ENCODE measurements at places on chromosomes 16 and 17. TPM values are rescaled to one million over a fixed set of nuclear protein-coding genes. Genes with fewer than 3 reads are reported as not detected.

The CA7 gene
- total RNA-seq, result 0.59 TPM

The PYDC1 gene
- total RNA-seq, result not detected

The KIF2B gene
- total RNA-seq, result not detected

The RND2 gene
- total RNA-seq, result 0.05 TPM

The EVI2A gene
- 20.7 TPM for total RNA-seq

The XAF1 gene
- 18.6 TPM for total RNA-seq

The KRT10 gene
- 29.1 TPM for total RNA-seq

The GSG1L2 gene
- not detected for total RNA-seq

The CFAP97D1 gene
- not detected for total RNA-seq

The OSGIN1 gene
- 2.1 TPM for total RNA-seq

Measured in activated T-helper 2 cell treated with anti-CD3 and anti-CD28 coated beads, Interferon-gamma antibody, Interleukin-2, Interleukin-4, amounts not matched to agents 10 μg/mL and 5 μg/mL and 100 μg/mL, durations not matched to agents 14 hours and 24 hours and 36 hours (primary cell).